Karpas-422 (cell line): ENCODE measurements at places on chromosomes 3 and 15. TPM values are rescaled to one million over a fixed set of nuclear protein-coding genes. Genes with fewer than 3 reads are reported as not detected.

Gene TNFSF10
- total RNA-seq = not detected in 2 replicates

DNA sequence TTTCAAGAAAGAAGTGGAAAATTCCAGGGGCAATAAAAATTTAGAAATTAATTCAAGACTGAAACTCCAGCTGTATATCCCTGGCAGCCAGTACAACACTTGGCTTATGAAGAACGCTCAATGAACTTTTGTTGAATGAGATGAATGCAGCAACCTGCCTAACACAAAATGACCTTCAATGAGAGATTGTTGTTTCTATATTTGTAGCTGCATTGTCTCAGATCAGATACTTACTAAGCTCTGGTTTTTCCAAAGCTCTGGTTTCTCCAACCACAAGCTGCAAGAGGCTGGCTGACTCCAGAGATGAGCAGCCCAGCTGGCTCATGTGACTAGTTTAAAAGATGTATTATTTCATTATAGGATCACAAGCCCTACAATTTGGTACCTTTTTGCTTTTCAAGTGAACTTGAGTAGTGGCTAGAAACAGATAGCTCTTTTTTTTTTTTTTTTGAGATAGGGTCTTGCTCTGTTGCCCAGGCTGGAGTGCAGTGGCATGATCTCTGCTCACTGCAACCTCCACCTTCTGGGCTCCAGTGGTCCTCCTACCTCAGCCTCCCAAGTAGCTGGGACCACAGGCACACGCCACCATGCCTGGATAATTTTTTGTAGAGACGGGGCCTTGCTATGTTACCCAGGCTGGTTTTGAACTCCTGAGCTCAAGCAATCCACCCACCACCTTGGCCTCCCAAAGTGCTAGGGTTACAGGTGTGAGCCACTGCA lies 57.4 kb downstream of the UMPS start:
- DNase-seq = no peak
- no peak overlapping the region for H3K27ac ChIP-seq
- no peaks in the 10 kb centered on the region for H3K36me3 ChIP-seq
- no peaks in the 10 kb centered on the region for H3K27me3 ChIP-seq

DNA sequence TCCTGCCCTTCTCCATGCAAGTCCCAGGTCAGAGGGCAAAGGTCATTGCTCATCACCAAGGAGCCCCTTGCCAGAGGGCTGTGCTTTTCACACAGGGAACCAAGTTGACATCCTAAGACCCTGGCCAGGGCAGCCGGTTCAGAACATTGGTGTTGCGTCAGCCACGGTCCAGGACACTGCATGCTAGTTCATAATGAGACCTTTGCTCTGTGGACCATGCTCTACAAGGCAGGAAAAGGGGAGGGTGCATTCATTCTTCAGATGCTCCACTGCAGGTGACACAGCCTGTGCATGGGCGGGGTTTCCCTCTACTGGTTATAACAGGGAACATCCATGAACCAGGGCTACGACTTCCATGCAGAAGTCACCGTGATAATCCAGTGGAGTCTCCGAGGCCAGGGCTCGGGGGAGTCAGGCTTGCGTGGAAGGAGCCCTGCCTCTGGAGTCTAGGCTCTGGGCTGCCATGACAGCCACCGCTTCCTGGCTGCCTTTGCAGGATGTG lies 81.6 kb downstream of the OCA2 start:
- no peak overlapping the region for H3K27ac ChIP-seq
- no peaks in the 10 kb centered on the region for H3K4me1 ChIP-seq
- DNase-seq = peak; percentile 52

Gene CLDND1
- total RNA-seq = 37.7 and 87.4 TPM in 2 replicates

- DNase-seq = no peak
- no peak overlapping the region for H3K4me3 ChIP-seq
- no peaks in the 10 kb centered on the region for H3K27me3 ChIP-seq
- H3K27ac ChIP-seq = no peak overlapping the region
- H3K4me1 ChIP-seq = no peaks in the 10 kb centered on the region
Measured at GRCh38 chr3:146178006-146178689, 17.2 kb upstream of the PLOD2 start.

GRCh38 chr3:72440491-72440890 lies 407.8 kb downstream of the SHQ1 start:
- H3K27ac ChIP-seq = no peak overlapping the region
- no peaks in the 10 kb centered on the region for H3K27me3 ChIP-seq
- H3K4me3 ChIP-seq = no peak overlapping the region

DNA sequence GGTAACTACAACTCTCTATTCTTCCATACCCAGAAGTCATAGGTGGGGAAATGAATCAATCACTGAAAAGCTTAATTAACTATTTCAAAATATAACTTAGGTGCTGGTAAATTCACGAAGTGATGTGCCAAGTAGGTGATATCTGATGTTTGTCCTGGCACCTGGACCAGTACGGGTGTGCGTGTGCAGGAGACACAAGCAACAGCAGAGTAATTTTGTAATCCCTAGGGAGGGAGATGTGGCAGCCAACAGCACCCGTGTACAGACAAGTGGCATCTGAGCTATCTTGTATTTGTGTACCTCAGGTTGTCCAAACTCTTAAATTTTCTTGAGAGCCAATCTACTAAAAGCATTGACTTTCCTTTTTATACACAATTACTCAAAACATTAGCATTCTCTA lies 22.8 kb downstream of the USF3 start:
- H3K4me1 ChIP-seq = no peaks in the 10 kb centered on the region
- H3K4me3 ChIP-seq = no peak overlapping the region
- no peak for DNase-seq
- H3K27ac ChIP-seq = no peak overlapping the region

- peaks cover 9% of the 10 kb centered on the region for H3K4me1 ChIP-seq
- H3K27ac ChIP-seq = no peak overlapping the region
- H3K36me3 ChIP-seq = no peaks in the 10 kb centered on the region
- DNase-seq = no peak
Measured at GRCh38 chr3:71722693-71723092, 2.5 kb downstream of the EIF4E3 start.

Gene GREM1
- not detected in 2 replicates for total RNA-seq

- H3K27me3 ChIP-seq = no peaks in the 10 kb centered on the region
- H3K4me3 ChIP-seq = no peak overlapping the region
- no peak overlapping the region for H3K27ac ChIP-seq
- DNase-seq = no peak
Measured at GRCh38 chr3:135261916-135262315, 466.9 kb downstream of the EPHB1 start.

Gene GP9
- not detected in 2 replicates for total RNA-seq

DNA sequence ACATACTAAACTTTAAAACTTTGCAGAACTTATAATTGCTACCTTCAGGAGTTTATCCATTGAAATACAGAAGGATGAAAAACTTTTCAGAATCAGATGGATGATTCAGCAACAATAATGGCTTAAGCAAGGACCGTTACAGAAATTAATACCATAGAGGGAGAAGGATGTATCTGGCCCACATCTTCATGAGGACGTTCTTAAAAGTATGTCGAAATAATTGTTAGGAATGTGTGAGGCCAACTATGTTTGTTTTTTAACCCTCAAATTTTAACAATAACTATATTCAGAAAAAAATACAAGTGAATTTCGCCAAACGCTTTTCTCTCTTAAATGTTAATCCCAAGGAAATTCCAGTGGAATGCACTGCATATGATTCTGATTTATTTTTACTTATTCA lies 105.2 kb upstream of the EPHA3 start:
- H3K27ac ChIP-seq = no peak overlapping the region
- no peaks in the 10 kb centered on the region for H3K4me1 ChIP-seq
- no peak for DNase-seq
- no peak overlapping the region for H3K4me3 ChIP-seq

GRCh38 chr15:90987561-90988141 lies 6.7 kb downstream of the PRC1 start:
- H3K36me3 ChIP-seq = peaks cover 22% of the 10 kb centered on the region
- no peak overlapping the region for H3K4me3 ChIP-seq
- no peaks in the 10 kb centered on the region for H3K27me3 ChIP-seq
- H3K4me1 ChIP-seq = peaks cover 44% of the 10 kb centered on the region
- DNase-seq = no peak

Gene MITF
- not detected in 2 replicates for total RNA-seq

DNA sequence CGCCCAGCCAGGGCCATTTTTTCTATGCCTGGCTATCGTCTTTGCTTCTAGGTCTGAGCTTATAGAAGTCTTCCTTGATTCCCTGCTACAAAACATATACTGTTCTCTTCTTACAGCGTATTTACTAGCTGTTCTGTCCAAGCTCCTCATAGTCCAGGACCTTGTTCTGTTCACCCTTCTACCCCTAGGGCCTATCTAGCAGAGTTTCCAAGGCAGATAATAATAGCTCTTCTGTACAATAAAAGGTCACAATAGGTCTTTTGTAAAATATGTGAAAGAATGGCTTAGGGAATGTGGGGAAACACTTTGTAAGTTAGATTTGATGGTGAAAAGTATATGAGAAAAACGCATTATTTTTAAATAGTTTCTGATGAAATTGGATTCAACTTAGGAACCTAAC lies 158.2 kb downstream of the P3H2 start:
- no peak overlapping the region for H3K4me3 ChIP-seq
- H3K4me1 ChIP-seq = no peaks in the 10 kb centered on the region
- no peak overlapping the region for H3K27ac ChIP-seq
- no peaks in the 10 kb centered on the region for H3K36me3 ChIP-seq
- no peaks in the 10 kb centered on the region for H3K27me3 ChIP-seq

DNA sequence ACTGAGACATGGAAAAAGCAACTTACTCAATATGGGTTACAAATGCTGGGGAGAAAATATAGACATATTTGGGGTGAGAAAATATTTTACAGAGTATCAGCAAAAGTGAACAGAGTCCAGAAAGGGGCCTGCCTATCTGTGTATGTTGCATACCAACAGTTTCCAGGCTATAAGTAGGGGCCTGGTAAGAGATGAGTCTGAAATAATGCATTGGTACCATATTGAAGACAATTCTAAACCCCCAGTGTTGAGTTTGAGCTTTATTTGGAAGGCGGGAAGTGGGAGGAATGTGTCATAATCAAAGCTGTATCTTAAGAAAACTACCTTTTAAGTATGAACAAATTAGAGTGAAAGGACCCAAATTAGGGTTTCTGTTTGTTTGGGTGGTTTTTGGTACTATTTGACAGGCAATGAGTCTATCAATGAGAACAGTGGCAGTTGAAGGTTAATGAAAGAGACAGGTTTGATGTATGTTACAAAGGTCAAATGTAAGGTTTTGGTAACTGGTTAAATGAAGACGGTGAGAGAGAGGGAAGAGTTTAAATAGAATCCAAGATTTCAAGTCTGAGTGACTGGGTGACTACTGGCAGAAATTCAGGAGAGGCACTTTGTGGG lies 106.3 kb upstream of the ZBED2 start:
- no peak for DNase-seq
- no peaks in the 10 kb centered on the region for H3K27me3 ChIP-seq
- no peak overlapping the region for H3K4me3 ChIP-seq
- no peak overlapping the region for H3K27ac ChIP-seq

DNA sequence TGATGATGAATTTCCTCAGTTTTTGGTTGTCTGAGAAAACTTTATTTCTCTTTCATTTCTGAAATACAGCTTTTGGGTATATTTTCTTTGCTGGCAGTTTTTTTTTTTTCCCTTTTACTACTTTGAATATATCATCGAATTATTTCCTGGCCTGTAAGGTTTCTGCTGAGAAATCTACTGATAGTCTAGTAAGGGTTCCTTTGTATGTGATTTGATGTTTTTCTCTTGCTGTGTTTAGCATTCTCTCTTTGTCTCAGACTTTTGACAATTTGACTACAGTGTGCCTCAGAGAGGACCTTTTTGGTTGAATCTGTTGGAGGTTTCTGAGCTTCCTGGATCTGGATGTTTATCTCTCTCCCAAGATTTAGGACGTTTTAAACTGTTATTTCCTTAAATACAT lies 336.0 kb downstream of the CACNA2D3 start:
- H3K4me1 ChIP-seq = no peaks in the 10 kb centered on the region
- no peaks in the 10 kb centered on the region for H3K27me3 ChIP-seq
- H3K4me3 ChIP-seq = no peak overlapping the region
- no peaks in the 10 kb centered on the region for H3K36me3 ChIP-seq
- H3K27ac ChIP-seq = no peak overlapping the region

DNA sequence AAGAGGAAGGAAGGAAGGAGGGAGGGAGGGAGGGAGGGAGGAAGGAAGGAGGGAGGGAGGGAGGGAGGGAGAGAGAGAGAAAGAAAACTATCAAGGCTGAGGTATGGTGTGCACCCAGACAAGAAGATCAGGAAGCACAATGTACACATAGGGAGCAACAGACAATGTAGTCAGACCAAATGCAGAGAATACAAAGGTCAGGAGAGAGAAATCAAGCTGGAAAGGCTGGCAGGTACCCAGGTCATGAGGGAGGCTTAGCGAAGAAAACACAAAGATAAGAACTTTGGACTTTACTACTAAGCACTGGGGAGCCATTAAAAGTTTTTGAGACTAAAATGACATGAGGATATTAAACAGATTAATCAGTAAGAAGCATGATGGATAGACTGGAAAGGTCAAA lies 176.0 kb upstream of the TMCO5A start:
- H3K27me3 ChIP-seq = no peaks in the 10 kb centered on the region
- H3K4me3 ChIP-seq = no peak overlapping the region
- DNase-seq = no peak
- no peak overlapping the region for H3K27ac ChIP-seq
- H3K4me1 ChIP-seq = no peaks in the 10 kb centered on the region

DNA sequence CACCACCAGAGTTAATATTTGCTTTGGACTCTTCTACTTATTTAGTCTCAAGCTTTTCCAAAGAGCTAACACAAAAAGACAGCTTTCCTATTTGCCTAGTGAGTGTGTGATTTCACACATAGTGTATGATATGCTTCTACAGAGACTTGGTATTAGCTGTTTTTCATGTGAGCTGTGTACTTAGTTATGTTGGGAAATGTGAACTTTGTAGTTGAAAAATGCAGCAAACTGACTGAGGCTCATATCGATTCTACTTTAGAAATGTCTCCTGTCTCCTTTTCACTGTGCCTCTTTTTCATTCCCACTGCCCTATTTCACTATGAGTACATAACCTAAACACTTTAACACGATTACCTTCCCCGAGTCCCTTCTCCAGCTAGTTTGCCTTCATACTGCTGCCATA lies 136.5 kb downstream of the ALCAM start:
- no peak overlapping the region for H3K4me3 ChIP-seq
- no peaks in the 10 kb centered on the region for H3K36me3 ChIP-seq
- no peak overlapping the region for H3K27ac ChIP-seq
- DNase-seq = no peak
- no peaks in the 10 kb centered on the region for H3K4me1 ChIP-seq
- no peaks in the 10 kb centered on the region for H3K27me3 ChIP-seq

- H3K27ac ChIP-seq = no peak overlapping the region
- DNase-seq = peak; percentile 47
- H3K27me3 ChIP-seq = no peaks in the 10 kb centered on the region
- H3K4me1 ChIP-seq = peaks cover 26% of the 10 kb centered on the region
Measured at GRCh38 chr15:66912441-66912840, 153.0 kb upstream of the SMAD3 start.

- DNase-seq = no peak
- no peak overlapping the region for H3K27ac ChIP-seq
- H3K27me3 ChIP-seq = no peaks in the 10 kb centered on the region
Measured at GRCh38 chr3:141055136-141055535, 4.0 kb downstream of the SPSB4 start.

Gene CYP8B1
- not detected in 2 replicates for total RNA-seq

DNA sequence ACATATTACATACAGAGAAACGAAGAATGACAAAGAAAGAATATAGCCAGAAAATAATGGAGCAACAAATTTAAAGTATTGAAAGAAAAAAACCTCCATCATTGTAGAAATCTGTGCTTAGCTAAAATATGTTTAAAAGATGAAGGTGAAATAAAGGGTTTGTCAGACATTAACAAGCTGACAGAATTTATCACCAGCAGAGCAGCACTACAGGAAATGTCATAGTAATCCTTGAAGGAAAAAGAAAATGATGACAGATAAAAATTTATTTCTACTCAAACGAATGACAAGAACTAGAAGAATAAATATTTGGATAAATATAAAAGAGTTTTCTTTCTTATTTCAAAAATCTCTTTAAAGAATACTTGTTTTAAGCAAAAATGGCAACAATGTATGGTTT lies 40.6 kb upstream of the OTOL1 start:
- H3K36me3 ChIP-seq = no peaks in the 10 kb centered on the region
- H3K27ac ChIP-seq = no peak overlapping the region
- H3K27me3 ChIP-seq = no peaks in the 10 kb centered on the region
- no peak for DNase-seq
